ENCODE measurements at places on chromosomes 3 and 15.

DNA sequence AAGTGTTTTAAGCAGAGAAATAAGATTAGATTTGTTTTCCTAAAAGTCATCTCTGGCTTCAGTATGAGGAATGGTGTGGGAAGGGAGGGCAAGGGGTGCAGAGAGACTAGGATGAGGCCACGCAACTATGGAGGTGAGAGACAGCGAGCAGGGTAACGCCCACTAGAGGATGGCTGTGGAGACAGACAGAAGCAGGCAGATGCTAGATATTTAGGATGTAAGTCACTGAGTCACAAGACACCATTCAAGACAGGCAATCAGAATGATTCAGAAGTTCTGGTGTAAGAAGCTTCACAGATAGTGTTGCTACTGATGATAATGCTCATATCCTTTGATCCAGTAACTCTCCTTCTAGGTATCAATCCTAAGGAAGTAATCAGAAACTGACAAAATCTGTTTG, 19.1 kb downstream of the HSPBAP1 start:
- no peak for DNase-seq

DNA sequence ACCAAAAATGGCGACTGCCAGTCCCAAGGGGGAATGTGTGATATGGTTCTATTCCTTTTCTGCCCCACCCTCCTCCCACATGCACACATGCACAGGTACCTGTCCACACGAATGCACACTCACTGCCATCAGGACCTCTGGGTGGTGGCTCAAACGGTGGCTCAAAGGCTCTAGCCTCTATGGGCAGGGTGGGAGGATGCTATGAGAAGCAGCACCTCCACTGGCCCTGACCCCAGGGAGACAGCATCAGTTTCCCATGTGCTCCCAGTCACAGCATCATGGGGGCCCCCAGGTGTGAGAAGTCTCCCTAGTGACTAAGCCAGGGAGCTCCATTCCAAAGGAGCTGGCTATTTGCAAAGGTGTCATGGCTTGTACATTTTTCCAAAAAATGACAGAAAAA, 15.9 kb downstream of the SEMA3G start:
- DNase-seq = no peak

DNA sequence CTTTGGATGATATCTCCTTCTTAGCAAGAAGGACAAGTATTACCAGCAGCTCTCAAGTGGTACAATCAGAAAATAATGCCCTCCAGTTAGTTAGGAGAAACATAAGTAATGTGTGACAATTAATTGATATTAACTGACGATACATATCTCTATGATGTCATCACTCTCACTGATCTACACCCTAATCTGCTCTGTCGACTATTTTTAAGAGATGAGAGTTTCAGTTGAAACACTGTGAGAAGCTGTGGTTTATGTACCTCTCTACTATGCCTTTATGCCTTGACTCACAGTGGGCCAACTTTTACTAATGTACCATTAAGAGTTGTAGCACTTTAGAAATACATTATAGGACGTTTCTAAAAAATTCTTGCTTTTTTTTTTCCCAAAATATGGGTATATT, 8.6 kb downstream of the CEP152 start:
- no peak for DNase-seq

DNA sequence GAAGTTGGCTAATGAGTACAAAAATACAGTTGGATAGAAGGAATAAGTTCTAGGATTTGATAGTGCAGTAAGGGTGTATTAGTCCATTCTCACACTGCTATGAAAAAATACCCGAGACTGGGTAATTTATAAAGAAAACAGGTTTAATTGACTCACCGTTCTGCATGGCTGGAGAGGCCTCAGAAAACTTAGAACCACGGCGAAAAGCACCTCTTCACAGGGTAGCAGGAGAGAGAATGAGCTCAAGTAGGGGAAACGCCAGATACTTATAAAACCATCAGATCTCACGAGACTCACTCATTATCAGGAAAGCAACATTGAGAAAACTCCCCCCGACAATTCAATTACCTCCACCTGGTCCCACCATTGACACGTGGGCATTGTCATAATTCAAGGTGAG, 483.3 kb downstream of the TUSC7 start:
- no peak for DNase-seq

All from NCI-H524 treated with DMSO at 0.1 percent for 48 hours (cell line).